M059J (cell line): ENCODE measurements at places on chromosomes 13 and 19. TPM values are rescaled to one million over a fixed set of nuclear protein-coding genes. Genes with fewer than 3 reads are reported as not detected.

- DNase-seq = peak; percentile 53
Observed at GRCh38 chr19:18340190-18340989, at the start of gene PGPEP1. Gene PGPEP1 (plus strand): TSS chr19:18340598. CDS start chr19:18340682, 84 bp downstream.

The EPSTI1 gene
- total RNA-seq = 45.6 and 73.9 TPM in 2 replicates

DNA sequence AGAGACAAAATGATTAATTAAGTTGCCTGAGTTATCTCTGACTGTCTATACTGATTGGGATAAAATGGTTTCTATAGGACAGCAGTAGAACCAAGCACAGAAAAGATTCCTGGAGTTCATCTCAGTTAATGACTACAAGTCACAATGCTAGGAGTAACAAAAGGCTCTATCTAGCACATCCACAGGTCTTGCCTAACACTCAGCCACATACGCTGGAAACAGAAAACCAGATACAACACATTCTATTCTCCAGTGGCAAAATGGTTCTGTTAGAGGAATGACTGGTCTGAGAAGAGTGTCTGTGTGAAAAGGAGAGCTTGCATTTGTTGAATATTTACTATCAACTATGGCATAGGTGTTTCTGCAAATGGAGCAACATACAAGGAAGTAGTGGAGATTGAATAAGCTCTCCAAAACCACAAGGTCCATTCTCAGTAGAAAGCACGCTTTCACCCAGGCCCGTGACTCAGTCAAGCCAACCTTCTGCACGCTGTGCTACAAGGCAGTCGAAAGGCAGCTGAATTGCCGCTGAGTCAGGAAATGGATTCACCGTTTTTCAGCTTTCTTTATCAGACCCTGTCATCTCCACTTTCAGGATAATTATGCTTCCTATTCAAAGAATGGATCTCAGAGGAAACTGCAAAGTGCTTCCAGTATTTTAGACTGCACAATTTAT lies 761.5 kb downstream of the EFNB2 start:
- peak; percentile 93 for DNase-seq

The CARM1 gene
- total RNA-seq = 16.5 and 24.1 TPM in 2 replicates

DNA sequence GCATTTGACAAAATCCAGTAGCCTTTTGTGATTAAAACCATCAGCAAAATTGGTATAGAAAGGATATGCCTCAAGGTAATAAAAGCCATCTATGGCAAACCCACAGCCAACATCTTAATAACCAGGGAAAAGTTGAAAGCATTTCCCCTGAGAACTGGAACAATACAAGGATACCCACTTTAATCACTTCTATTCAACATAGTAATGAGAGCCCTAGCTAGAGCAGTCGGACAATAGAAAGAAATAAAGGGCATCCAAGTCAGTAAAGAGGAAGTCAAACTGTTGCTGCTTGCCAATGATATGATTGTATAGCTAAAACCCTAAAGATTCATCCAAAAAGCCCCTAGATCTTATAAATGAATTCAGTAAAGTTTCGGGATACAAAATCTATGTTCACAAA lies 1510.3 kb downstream of the PCDH9 start:
- no peak for DNase-seq

DNA sequence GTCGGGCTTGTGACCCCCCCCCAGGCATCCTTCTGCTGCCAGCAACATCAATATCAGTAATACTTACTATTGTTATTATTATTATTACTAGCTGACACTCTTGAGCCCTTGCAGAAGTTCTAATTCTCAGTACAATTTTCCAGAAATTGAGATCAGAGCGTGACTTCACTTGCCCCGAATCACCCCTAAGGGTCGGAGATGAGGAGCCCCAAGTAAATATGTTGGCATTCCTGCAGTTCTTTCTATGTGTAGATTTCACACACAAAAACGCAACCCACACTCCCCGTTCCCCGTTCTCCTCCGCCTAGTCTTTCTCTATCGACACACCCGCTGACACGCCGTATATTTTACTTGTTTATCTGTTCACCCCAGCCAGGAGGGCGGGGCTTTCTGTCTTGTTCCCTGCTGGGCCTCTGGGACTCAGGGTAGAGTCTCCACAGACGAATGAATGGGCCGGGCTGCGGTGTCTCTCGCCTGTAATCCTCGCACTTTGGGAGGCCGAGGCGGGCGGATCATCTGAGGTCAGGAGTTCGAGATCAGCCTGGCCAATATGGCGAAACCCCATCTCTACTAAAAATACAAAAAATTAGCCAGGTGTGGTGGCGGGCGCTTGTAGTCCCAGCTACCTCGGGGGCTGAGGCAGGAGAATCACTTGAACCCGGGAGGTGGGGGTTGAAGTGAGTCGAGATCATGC lies 14.7 kb downstream of the TLE5 start:
- DNase-seq = peak; percentile 75

- peak; percentile 88 for DNase-seq
Observed at GRCh38 chr19:8611877-8612806, 1.6 kb upstream of the ADAMTS10 start.

- DNase-seq = no peak
Observed at GRCh38 chr19:58538257-58539168, 5.4 kb upstream of the TRIM28 start.

DNA sequence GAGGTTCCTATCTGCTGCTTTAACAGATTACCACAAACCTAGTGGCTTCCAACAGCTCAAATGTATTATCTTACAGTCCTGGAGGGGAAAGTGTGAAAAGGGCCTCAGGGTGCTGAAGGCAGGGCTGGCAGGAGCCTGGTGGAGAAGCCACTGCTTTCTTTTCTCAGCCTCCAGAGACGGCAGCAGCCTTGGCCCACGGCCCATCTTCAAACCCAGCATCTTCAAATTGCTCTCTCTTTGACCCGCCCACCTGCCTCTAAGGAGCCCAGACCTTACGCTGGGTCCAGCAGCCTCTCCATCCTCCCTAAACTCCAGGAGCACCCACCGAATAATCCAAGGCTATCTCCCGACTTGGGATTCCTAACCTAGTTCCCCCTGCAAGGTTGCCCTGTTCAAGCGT lies 35.6 kb downstream of the C13orf46 start:
- no peak for DNase-seq

DNA sequence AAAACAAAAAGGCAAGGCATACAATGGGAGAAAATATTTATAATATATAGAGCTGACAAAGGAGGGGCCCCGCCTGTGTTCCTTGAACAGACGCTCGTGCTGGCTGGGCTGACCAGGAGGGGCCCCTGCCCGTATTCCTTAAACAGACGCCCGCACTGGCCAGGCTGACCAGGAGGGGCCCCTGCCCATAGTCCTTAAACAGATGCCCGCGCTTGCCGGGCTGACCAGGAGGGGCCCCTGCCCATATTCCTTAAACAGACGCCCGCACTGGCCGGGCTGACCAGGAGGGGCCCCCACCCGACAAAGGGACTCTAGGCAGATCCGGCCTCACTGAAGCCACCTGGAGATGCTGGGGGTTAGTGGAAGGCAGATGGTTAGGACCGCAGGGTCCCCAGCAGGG lies 9.3 kb downstream of the ADPRHL1 start:
- DNase-seq = no peak

DNA sequence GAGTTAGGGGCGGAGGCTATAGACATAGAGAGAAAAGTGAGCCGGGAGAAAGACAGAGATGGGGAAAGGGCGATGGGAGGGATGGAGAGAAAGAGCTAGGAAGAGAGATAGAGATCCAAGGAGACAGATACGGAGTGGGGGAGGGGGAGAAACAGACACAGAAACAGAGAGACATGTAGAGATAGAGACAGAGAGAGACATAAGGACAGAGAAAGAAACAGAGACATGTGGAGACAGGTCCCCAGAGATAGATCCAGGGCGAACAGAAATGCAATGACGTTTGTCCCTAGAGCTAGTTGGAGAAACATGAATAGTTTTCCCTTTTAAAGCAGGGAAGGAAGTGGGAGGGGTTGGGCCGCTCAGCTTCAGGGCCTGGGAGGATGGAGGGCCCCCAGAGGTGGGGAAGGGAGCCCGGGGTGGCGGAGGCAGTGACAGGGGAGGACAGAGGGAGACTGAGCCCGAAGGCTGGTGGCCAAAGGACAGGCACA lies 4.6 kb downstream of the PPP1R14A start:
- DNase-seq = no peak

DNA sequence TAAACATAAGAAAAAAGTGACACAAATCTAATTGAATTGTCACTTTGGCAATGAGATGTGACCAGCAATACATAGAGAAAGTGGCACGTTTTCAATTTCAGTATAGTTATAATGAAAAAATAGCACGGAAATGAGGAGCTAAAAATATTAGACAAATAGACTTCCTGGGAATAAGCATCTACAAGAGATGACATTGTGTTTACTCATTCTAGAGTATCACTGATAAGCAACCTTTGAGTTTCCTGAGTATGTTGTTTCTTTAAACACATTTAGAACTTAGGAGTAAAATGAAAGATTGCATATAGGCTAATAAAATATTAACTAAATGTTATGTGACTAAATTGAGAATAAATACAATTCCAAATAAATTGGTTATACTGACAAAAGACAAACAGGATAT lies 207.1 kb upstream of the SLITRK6 start:
- DNase-seq = no peak

- no peak for DNase-seq
Observed at GRCh38 chr13:94181461-94182107, 297.9 kb downstream of the DCT start.

The UBE2L5 gene
- not detected in 2 replicates for total RNA-seq

- peak; percentile 68 for DNase-seq
Observed at GRCh38 chr13:42894765-42895243, 97.2 kb downstream of the EPSTI1 start.

- DNase-seq = no peak
Observed at GRCh38 chr13:20460761-20461160, 64.9 kb downstream of the CRYL1 start.

- DNase-seq = peak; percentile 94
Observed at GRCh38 chr19:1028062-1028926, 1.9 kb downstream of the CNN2 start.

The ZNF45 gene
- total RNA-seq = 11.2 and 18.8 TPM in 2 replicates

- DNase-seq = no peak
Observed at GRCh38 chr19:1155352-1156304, 18.4 kb downstream of the SBNO2 start.

- peak; percentile 40 for DNase-seq
Observed at GRCh38 chr19:3057275-3057714, 5.0 kb downstream of the TLE5 start.

GRCh38 chr13:95741584-95742563 lies 64.9 kb downstream of the DNAJC3 start:
- DNase-seq = no peak

The COX7A1 gene
- total RNA-seq = not detected in 2 replicates

GRCh38 chr19:5085566-5085965 lies 116.7 kb downstream of the KDM4B start:
- no peak for DNase-seq

The CYP4F8 gene
- not detected in 2 replicates for total RNA-seq

The SMAD9 gene
- 4.0 and 5.8 TPM in 2 replicates for total RNA-seq

The ATG4D gene
- total RNA-seq = 24.3 and 40.1 TPM in 2 replicates

GRCh38 chr13:87889254-87889653 lies 218.1 kb downstream of the SLITRK5 start:
- no peak for DNase-seq

The ZNF865 gene
- 1.4 and 2.5 TPM in 2 replicates for total RNA-seq

- no peak for DNase-seq
Observed at GRCh38 chr19:2360833-2361232, 768 bp downstream of the TMPRSS9 start.

The ZNF180 gene
- total RNA-seq = 10.4 and 17.2 TPM in 2 replicates

DNA sequence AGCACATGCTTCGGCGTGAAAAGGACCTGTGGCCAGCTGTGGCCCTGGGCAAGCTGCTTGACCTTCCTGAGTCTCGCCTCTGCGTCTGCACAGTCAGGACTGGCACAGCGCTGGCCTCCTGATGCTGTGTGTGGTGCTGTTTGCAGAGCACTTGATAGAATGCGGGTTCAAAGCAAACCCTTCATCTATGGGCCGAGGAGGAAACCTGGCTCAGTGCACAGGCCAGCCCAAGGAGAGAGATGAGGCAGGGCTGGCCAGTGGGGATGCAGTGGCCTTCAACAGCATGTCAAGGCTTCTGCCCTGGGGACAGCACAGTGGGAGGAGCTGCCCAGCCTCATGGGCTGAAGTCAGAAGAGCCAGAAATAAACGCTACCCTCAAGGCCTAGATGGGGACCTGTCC lies 21.3 kb upstream of the VSTM2B start:
- DNase-seq = no peak

DNA sequence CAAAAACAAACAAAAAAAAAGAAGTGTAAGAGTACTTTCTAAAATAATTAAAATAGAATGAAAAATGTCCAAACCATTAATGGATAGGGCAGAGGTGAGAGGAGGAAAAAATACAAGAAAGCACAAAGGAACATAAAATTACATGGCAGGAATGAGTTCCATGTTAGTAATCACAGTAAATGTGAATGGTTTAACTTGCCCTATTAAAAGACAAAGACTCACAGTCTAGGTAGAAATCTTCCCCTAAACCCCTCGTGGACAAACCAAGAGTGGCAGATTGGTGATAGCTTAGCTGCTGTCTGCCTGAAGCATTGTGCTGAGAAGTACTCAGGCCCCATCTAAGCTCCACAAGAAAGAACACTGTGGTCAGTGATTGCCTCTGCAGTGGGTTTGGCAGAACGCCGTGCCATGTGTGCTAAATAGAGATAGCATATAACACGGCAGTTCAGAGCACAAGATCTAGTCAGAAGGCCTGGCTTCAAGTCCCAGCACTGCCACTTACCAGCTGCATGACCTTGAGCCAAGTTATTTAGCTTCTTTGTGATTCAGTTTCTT lies 103.5 kb downstream of the DPF1 start:
- DNase-seq = no peak

- DNase-seq = no peak
Observed at GRCh38 chr13:110284779-110285484, 22.0 kb downstream of the COL4A1 start.

The RASAL3 gene
- 0.05 TPM in 1 of 2 replicates, not detected in the other for total RNA-seq

DNA sequence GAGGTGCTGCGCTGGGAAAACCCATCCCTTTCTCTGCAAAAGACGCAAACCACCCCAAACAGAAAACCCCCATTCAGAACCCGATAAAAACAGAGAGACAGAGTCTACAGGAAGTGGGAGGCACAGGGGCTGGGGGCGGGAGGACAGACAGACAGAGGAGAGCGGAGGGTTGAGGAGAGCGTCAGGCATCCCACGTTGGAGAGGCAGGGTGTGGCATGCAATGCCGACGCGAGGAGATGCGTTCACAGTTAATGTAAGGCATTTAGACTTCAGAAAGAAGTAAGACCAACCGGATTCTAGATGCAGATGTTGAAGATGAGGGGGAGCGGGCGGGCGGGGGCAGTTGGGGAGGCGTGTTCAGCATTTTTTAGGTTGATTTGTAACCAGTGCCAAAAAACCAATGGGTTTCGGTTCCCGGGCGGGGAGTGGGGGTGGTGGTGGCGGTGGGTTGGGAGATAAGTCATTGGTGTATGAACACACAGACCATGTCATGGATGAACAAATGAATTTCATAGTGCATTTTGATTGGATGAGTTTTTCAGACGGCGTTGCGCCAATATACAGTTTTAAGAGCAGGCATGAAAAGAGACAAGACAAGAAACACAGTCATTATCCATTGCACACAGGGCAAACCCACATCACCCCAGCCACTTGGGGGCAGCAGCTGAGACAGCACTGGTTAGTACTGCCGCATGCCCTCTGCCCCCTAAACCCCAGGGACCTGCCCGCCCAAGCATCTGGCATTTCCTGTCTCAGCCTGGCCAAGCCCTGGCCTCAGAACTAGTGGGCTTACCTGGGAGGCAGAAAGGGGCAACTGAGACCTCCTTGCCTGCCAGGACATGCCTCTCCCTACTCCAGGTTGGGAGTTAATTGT lies 91.3 kb downstream of the IER2 start:
- no peak for DNase-seq

The OR10H1 gene
- total RNA-seq = not detected in 2 replicates

GRCh38 chr19:2243274-2244124 lies 5.6 kb upstream of the AMH start:
- DNase-seq = no peak
